ENCODE measurements at places on chromosomes 2 and 18. TPM values are rescaled to one million over a fixed set of nuclear protein-coding genes. Genes with fewer than 3 reads are reported as not detected.

BCL2 gene
- 3.9 TPM for total RNA-seq

CD8B2 gene
- total RNA-seq: not detected

MERTK gene
- total RNA-seq: 0.74 TPM

RBM44 gene
- under 0.01 TPM for total RNA-seq

TWIST2 gene
- total RNA-seq: 134 TPM

SCN9A gene
- total RNA-seq: 13.6 TPM

PID1 gene
- 5.9 TPM for total RNA-seq

Measured in bronchus fibroblast of lung (primary cell).